Vagina (tissue), 2 donors: ENCODE measurements at places on chromosomes 16 and 17.

DNA sequence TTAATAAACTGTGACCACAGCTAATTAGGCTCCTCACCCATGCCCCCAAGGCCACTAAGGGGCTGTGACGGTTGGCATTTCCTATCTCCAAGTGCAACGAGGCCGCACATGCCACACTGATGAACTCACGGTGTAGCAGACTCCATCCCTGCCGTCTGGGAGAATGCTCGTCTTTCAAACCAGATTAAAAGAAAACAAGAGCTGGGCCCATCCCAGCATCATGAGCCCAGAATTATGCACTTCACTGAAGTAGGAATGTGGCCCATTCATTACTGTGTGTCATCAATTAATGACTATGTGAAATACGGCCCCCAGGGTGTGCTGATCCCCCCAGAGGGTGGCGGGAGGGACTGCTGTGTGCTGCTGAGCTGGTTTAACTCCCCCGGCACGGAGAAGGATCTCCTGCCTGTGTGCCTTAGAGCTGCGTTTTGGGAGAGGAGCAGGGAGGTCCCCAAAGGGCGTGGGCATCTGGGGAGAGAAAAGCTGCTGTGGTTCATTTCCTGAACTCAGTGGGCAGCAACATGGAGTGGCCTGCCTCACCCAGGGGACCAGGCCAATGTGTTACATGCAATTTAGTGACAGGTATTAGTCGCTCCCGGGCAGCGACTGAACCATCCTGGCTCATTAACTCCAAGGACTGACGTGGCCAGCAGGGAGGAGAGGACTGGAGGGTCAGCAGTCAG, 194.5 kb downstream of the FOXL1 start:
- no peak for DNase-seq

DNA sequence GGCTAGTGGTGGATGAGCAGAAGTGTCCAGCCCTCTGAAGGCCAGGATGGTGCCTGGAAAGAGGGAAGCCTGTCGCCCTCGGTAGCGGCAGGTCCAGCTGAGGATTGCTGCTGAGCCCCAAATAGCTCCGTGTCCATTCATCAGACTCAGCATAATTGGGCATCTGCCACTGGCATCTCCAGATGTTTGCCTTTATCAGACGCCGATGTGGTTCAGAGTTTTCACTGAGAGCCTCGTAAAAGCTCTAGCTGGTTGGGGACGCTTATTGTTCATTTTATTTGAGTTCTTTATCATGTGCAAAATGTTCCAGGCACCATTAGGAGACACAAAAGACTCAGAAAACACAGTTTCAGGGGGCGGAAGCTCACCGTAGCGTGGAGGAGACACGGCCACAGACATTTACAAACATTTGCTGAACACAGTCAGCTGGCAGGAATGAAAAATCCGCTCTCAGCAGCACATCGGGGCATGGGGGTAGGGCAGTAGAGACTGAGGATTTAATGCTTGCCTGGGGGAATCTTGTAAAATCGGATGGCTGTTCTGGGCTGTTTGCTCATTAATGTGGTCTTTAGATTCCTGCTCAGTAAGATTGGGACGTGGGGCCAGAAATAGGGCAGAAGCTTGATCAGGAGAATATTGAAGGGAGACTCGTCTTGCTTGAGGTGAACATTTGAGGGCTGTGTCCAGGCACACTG, 41.7 kb downstream of the SMPD3 start:
- no peak for DNase-seq

- DNase-seq, result no peak
Measured at GRCh38 chr17:82917699-82918345, 78.0 kb upstream of the ZNF750 start.

GRCh38 chr17:19331134-19331533, 31.4 kb downstream of the B9D1 start:
- DNase-seq, result no peak

GRCh38 chr17:78133971-78134898, 3.7 kb downstream of the TMC8 start:
- DNase-seq, result no peak

DNA sequence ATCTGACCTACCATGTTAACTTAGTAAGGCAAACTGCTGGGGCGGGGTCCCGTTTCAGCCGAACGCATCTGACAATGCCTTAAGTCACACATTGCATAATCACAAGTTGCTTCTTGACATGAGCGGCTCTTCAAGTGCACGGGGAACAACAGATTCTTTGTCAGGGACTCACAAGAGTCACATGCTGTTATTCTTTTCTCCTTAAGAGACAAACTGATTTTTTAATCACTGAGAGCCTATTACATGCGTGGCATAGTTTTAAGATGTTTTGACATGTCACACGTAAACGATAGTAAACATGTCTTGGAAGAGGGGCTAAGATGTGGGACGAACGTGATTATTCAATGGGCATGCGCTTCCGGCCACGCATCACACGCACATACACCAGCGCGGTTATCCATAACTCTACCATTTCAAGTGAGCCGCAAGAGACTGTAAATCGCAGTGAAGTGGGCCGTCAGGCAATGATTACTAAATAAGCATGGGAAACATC, 63.4 kb downstream of the ADCY9 start:
- DNase-seq, result no peak

GRCh38 chr17:81000631-81001357, 9.2 kb downstream of the CHMP6 start:
- no peak for DNase-seq

DNA sequence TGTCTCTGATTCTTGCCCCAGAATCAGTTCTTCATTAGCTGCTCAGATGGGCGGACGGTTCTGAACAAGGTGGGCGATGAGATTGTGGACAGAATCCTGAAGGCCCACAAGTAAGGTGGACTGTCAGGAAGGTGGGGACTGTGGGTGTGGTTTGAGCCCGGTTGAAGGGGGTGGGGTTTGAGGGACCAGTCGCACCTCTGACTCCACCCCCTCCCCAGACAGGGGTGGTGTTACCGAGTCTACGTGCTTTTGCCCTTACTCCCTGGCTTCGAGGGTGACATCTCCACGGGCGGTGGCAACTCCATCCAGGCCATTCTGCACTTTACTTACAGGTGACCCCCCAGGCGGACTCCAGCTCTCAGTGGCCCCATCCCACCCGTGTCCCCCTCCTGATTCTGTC, 11.3 kb downstream of the PLD2 start:
- DNase-seq, result no peak

- DNase-seq, result no peak
Measured at GRCh38 chr17:66547151-66547865, 244.9 kb downstream of the PRKCA start.

DNA sequence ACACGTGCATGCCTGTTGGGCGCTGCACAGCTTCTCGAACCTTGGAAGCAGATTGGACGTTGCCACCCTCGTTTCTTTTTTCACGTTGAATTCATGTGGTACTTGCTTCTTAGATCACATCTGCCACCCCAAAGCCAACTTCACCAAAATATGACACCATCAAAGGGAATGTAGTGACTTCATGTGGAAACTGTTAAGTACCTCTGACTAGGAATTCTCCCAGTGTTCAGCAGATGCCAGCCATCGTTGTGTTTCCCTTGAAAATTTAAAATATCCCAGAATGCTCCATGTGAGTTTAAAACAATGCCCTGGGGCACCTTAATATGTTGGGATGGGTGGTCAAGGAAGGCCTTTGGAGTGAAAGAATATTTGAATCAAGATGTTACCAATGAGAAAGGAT, 22.6 kb upstream of the FAM20A start:
- no peak for DNase-seq

DNA sequence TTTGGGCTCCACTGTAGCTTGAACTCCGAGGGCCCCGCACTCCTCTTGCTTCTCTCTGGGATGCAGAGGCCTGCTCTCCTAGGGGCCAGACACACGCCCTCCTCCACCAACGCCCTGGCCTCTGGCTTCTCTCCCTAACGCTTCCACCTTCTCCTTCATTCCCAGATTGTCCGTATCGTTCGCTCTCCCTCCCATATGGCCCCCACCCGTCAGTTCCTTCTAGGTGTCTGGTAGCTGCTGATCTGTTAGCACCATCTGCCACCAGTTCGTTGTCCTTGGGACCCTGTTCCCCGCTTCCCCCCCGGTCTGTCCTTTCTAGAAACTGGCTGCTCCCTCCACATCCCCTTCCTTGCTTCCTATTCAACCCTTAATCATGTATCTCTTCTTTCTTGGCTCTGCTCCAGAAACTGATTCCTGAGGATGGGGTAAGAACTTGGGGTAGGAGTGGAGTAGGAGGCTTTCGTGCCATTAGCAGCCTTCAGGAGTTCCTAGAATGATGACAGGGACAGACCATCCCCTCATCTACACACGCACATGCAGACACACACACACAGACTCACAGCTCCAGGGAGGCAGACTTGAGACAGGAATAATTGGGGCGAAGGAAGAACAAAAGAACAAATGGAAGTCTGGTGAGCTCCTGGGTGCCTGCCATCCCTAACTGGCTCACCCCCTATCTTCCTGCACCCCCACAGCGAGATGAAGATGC, 4.3 kb downstream of the ATP1B2 start:
- no peak for DNase-seq

DNA sequence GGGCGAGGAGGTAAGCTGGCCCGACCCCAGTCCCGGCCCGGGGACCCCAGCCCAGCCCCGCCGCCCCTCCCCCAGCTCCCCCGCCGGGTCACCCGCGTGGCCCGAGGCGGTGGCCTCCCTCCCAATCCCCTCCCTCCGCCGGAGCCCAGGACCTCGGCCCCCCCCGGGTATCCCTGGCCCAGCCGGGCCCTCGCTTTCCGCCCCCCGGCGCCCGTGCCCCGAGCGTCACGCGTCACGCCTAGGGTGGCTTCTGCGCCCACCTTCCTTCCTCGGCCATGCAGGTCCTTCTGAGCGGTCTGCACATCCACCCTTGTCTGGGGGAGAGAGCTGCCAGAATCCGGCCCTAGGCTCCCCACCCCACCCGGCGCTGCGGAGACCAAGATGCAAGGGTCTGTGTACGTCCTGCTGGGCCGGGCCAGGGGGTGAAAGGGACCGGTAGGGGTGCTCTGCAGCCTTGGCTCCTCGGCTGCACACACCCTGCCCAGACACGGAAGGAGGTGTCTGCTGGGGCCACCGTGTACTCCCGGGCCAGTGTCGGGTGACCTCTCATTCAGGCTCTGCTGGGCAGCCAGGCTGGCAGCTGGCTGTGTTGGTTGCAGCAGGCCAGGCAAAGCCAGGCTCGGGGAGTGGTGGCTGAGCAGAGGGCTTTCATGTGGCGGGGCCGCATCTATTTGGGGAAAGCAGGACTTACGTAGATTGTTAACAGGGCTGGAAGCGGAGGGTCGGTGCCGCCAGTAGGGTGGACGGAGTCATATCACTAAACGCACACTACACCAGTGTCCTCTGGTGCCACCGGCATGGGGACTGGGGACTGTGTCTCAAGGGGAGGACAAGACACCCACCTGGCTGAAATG, 754 bp downstream of the RAB11FIP4 start:
- peak; percentile 79 for DNase-seq

DNA sequence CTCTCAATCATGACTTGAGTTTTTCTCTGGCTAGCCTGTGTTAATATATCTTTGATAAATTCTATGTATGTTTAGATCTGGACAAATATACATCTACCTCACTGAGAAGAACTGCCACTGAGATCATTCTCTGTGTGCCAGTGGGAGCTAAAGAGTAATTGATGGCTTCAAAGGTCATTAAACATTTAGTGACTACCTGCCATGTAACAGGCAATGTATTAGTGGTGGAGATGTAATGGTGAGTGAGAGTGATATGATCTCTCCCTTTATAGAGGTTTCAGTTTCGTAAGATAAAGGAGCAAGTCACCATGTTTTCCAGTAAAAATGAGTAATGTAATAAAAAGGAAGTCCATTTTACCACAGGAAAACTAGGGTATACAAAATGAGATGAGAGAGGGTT, 235.8 kb upstream of the CDH8 start:
- DNase-seq, result no peak

GRCh38 chr17:32719689-32720088, 157.2 kb downstream of the MYO1D start:
- no peak for DNase-seq

DNA sequence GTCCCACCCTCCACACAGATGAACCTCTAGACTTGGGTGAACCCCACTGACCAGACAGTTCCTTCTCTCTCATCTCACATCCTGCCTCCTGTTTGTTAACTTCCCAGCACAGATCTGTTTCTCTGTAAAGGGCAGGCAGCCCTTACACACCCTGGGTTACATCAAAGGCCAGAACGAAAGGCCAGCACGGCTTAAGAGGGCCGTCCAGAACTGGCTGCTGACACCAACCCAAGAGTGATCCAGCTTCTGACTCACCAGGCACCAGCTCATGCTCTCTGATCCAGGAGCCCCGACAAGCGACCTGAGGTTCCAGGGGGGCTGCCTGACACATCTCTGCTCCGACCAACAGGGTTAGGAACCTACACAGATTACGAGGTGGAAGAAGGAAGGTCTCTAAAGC, 86.9 kb downstream of the MRM3 start:
- DNase-seq, result peak; percentile 98

- no peak for DNase-seq
Measured at GRCh38 chr16:84941921-84942320, 69.4 kb downstream of the ZDHHC7 start.

DNA sequence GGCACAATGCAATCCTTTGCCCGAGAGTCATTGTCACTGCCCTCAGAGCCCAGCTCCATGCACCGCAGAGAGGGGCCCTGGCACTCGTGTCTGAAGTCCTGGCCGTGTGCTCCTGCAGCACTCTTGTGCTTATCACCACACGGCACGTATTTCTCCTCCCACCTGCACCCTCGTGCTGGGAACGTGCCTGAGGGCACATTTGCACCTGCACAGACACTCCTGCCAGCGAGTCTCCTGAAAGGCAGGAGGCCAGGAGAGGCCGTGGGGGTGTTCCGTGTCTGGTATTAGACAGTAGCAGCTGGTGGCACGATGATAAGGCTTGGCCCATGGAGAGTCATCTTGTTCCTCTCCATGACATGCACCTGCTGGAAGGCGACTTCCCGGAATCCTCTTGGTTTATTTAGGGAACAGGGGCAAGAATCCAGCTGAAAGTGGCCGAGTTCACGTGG, 3.4 kb upstream of the ACSF3 start:
- no peak for DNase-seq

GRCh38 chr16:68214726-68215125, 21.2 kb downstream of the ESRP2 start:
- DNase-seq, result no peak

- no peak for DNase-seq
Measured at GRCh38 chr16:75065521-75066149, 50.9 kb downstream of the LDHD start.

GRCh38 chr16:25010542-25010941, 4.6 kb downstream of the ARHGAP17 start:
- DNase-seq, result no peak

- DNase-seq, result no peak
Measured at GRCh38 chr16:51877686-51878085, 669.3 kb downstream of the TOX3 start.

GRCh38 chr16:86396422-86396821, 113.9 kb upstream of the FOXF1 start:
- DNase-seq, result no peak
